Activated T-helper 1 cell treated with Interleukin-2 at 50 U/mL for 16 hours (primary cell): ENCODE measurements at places on chromosomes 1 and 21.

DNA sequence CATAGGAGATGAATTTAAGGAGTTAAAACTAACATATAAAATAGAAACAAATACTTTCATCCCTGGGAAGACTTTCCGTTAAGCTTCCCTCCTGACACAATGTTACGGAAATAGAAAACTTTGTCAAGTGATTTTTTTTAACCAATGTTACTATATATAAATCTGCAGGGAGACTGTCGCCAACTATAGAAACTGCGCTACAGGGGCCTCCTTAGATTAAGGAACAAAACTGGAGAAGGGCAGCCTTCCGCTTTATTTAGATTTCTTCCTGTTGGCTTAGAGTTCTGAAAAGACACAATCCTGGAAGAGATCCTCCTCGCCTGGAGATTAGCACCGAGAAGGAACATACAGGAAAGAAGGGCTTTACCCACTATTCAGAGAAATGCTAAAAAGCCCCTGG is 1.5 kb downstream of the MGST3 start:
- no peak for DNase-seq

GRCh38 chr21:43717967-43718871 is 710 bp upstream of the PDXK start:
- no peak for DNase-seq

DNA sequence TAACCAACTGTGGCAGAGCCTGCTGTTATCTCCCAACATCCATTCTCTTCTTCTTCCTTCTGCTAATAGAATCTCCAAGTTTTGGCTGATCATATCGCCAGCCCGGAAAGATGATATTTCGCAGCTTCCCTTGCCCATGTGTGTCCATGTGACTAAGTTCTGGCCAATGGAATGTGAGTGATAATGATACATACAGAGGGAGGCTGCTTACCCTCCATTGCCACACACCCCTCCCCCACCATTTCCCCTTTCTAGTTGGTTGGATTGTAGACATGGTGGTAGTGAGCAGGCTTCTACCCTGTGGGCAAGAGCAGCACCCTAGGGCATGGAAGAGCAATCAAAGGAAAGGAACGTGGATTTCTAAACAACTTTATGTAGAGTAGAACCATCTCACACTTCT is 48.8 kb downstream of the SLC9C2 start:
- DNase-seq, result no peak

GRCh38 chr1:53417074-53417511 is 42.1 kb upstream of the DMRTB1 start:
- no peak for DNase-seq

GRCh38 chr1:237327061-237327460 is 285.1 kb downstream of the RYR2 start:
- no peak for DNase-seq

DNA sequence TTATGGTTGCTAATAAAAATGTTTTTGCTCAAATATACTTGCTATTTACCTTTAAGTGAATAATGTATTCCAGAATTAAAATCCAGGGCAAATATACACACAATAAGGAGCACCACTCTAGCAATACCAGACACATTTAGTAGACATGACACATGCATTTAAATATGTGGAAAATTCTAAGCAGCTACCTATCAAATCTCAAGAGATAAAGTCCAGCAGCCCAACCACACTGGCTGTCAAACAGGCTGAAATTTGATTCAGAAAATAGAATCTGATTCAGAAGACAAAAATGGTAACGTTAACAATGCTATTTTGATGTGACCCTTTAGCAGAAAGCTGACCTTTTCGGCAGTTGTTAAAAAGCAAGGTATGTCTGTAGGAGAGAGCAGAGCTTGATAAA is 42.3 kb downstream of the PLEKHO1 start:
- DNase-seq, result no peak
